ENCODE measurements at places on chromosomes 16 and 17.

GRCh38 chr17:49447628-49448302 is 33.1 kb upstream of the PHB1 start:
- no peak for DNase-seq

DNA sequence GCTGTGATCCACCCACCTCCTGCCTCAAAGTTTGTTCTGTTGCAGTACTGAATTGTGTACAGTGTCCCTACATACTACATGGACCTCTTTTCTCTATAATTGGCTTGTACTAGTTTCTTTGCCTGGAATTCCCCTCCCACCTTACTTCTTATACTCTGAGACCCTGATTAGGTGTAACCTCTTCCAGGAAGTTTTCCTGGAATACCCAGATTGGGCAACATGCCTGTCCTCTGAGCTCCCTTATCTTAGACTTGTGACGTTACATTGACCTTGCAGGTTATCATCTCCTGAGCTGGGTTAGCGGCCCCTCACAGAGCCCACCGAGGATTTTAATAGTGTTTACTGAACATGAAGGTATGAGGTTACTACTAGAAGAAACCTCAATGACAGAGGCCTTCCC is 237.0 kb downstream of the ZNF423 start:
- no peak for DNase-seq

DNA sequence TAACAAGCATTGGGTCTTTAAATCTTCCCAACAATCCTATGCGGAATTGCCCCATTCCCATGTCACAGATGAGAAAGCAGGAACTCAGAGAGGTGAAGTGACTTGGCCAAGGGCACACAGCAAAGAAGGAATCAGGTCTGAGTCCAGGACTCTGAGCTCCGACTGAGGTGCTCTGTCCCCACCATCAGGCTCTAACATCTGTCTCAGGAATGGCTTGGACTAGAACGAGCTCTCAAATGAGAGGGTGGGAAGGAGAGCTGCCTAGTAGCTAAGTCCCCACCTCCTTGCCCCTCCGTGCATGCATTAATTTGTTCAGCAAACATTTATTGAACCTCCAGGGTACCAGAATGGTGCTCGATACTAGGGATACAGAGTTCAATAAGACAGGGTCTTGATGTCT is 26.7 kb downstream of the ABCC3 start:
- DNase-seq = no peak

DNA sequence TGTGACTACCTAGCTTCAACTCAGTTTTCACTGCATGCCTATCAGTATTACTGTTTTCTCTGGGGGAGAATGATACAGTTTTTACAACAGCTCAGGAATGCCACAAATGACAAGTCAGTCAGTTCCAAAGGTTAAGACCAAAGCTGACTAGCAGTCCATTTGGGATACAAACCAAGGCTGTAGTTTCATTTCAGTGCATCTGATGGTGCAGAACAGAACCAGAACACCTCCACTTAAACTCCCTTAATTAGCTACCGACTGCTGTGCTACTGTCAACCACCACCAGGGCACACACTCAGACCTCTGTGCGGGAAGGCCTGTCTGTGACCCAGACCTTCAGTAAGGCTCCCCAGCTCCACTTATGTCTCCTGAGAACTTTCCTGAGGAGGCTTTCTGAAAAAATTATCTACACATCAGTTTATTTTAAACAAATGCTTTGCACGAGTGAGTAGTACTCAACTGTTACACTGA is 20.4 kb downstream of the NFE2L1 start:
- no peak for DNase-seq

DNA sequence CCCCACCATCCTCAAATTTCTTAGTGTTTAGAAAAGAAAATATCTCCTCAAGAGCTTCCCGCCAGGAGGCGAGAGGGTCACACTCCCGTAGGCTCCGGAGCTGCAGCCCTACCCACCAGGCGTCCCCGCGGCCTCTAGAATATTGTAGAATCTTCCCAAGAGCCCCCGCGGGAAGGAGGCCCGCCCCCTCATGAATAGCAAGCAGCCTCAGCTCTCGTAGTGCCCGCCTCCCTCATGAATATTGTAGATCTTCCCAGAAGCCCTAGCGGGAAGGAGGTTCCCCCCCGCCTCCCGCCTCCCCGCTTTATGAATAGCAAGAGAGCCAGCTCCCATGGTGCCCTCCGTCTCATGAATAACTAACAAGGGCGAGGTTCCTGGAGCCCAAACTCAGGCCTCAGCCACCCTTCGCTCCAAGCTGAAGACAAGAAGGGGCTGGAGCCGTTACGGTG is at the start of gene FBXO47:
Gene FBXO47 (minus strand): TSS at position 114 of the 449 bp plus-strand sequence. CDS start 4,378 bp downstream, outside the sequence.
- peak; percentile 88 for DNase-seq

- DNase-seq = peak; percentile 44
Observed at GRCh38 chr16:27154705-27155521, 48.4 kb upstream of the KDM8 start.

GRCh38 chr17:57243171-57243622 is 13.1 kb upstream of the MSI2 start:
- DNase-seq = peak; percentile 81

- peak; percentile 77 for DNase-seq
Observed at GRCh38 chr17:7988750-7989178, 13.7 kb upstream of the GUCY2D start.

Data from CD8-positive, alpha-beta memory T cell (primary cell).